Inflammatory macrophage (primary cell): ENCODE measurements at places on chromosomes 4 and X.

DNA sequence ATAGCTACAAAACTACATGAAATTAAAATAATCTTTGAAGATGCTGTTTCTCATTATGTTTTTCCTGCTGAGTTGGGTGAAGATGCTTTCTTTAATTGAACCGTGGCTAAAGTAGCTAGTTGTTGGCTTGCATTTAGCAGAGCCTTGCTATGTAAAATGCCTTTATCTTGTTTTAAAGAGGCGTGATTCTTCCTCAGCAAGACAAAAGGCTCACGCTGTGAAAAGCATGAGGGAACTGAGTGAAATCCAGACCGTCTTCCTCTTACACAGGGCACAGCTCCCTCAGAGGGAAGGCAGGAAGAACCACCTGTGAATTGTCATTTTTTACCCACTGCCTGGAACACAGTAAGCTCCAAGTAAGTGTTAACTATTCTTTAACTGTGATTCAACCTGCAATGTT lies 39.0 kb upstream of the ZNF518B start:
- DNase-seq: no peak

GRCh38 chrX:67604979-67605703 lies 61.3 kb downstream of the AR start:
- DNase-seq: no peak

GRCh38 chr4:69323284-69323683 lies 43.0 kb downstream of the UGT2B28 start:
- no peak for DNase-seq

DNA sequence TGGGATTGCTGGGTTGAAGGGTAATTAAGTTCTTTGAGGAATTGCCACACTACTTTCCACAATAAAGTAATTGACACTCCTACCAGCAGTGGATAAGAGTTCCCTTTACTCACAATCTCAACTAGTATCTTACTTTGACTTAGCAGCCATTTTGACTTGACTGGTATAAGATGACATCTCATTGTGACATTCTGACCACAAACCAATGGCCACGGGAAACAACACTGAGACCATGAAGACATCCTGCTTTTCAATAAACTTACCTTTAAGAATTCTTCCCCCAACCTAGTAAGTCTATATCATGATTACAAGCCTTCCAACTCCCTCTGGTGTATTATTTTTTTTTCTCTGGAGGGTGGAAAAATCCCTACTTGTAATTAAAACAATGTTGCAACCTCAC lies 66.9 kb upstream of the WDR1 start:
- DNase-seq: peak; percentile 28

GRCh38 chr4:81724925-81725329 lies 253.2 kb upstream of the RASGEF1B start:
- DNase-seq: peak; percentile 91

GRCh38 chr4:167622481-167623240 lies 388.4 kb upstream of the SPOCK3 start:
- peak; percentile 23 for DNase-seq

- DNase-seq: no peak
Measured at GRCh38 chr4:83115656-83116285, 1.2 kb upstream of the PLAC8 start.

- DNase-seq: no peak
Measured at GRCh38 chr4:159235779-159236368, 133.0 kb downstream of the RAPGEF2 start.
